ENCODE measurements at places on chromosomes 1 and 21. TPM values are rescaled to one million over a fixed set of nuclear protein-coding genes. Genes with fewer than 3 reads are reported as not detected.

Gene S100A9
- total RNA-seq: 606 TPM

GRCh38 chr1:200945111-200945510 lies 50.4 kb downstream of the INAVA start:
- DNase-seq: no peak

DNA sequence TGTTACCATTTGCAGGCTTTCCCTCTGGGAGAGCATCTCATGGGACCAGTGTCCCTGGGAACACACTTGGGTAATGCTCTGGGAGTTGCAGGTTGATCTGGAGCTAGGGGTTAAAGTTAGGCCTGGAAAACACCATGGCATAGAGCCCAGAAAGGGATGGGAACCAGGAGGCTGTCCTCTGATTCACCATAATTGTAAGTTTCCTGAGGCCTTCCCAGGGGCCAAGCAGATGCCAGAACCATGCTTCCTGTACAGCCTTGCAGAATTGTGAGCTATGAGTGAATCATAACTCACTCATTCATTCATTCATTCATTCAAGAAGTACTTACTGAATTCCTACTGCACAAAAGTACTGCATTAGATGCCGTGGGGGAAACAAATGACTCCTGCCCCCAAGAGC lies 50.0 kb downstream of the LACTBL1 start:
- DNase-seq: peak; percentile 14

DNA sequence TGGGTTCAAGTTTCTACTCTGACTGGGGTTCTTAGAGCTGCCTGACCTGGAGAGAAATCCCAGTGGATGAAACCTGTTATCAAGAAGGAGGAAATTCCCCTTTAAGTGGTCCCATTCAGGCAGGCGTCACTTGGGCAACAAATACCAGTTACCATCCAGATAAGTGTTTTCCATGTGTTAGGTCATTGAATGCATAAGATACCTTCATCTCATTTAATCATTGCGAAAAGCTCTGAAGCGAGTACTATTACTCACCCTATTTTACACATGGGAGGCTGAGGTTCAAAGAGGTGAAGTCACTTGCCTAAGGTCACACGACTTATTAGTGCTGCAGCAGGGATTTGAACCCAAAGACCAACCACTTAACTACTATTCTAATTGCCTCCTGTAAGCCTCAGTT lies 45.5 kb upstream of the RPL11 start:
- DNase-seq: no peak

DNA sequence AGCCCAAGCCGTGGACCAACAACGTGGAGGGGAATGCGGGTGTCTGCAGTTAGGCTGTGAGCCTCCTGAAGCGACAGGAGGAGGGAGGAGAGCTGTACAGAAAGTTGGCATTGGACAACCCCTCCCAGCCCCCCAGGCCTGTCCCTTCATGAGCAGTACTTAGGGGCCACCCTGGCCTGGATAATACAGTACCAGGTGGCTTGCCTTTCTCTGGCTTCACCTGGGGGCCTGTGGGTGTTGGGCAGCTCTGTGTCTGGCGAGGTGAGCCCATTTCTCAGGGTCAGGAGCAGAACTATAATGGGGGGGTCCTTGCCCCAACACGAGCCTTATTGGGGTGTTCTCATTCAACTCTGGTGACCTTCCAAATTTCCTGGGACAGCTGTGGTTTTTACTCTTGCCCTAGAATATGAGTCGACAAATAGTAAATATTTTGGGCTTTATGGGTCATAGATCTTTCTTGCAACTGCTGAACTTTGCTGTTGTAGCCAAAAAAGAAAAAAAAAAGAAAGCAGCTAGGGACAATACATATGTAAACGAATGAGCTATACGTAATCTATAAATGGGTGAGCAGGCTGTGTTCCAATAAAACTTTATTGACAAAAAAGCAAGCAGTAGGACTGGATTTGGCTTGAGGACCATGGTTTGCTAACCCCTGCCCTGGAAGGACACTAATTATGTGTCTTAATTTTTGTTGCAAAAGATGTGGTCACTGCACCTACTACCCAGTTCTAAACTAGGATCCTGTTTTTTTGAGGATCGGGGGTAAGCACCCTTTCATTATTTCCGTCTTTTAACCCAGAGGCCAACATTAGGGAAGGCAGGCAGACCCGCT lies 11.4 kb downstream of the COQ8A start:
- DNase-seq: no peak

Gene PPP1R12B
- total RNA-seq: 15.4 TPM

DNA sequence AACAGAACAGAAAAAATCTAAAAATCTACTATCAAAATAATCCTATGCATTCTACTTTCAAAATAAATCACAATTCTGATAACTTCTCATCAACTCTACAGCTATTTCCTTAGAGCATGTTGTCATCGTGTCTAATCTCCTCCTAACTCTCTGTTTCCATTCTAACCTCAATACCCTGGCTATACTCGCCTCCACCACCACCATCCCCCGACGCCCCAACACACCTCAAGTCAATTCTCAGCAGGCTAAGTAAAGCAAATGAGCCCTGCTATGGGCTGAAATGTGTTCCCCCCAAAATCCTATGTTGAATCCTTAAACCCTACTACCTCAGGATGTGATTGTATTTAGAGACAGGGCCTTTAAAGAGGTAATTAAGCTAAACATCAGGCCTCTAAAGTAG lies 34.6 kb downstream of the NRDC start:
- no peak for DNase-seq
